ENCODE measurements at places on chromosomes 16 and 17. TPM values are rescaled to one million over a fixed set of nuclear protein-coding genes. Genes with fewer than 3 reads are reported as not detected.

Gene BCL6B
- total RNA-seq, result 101 TPM

Gene SMIM36
- not detected for total RNA-seq

Gene SDR42E1
- total RNA-seq, result 0.40 TPM

Gene RNF112
- total RNA-seq, result 0.07 TPM

Gene KRT25
- not detected for total RNA-seq

Gene TM4SF5
- total RNA-seq, result not detected

- DNase-seq, result no peak
These were observed 44.1 kb upstream of the SEC14L1 start for GRCh38 chr17:77096570-77097214.

GRCh38 chr17:56629531-56630075 is 36.1 kb downstream of the NOG start:
- no peak for DNase-seq

DNA sequence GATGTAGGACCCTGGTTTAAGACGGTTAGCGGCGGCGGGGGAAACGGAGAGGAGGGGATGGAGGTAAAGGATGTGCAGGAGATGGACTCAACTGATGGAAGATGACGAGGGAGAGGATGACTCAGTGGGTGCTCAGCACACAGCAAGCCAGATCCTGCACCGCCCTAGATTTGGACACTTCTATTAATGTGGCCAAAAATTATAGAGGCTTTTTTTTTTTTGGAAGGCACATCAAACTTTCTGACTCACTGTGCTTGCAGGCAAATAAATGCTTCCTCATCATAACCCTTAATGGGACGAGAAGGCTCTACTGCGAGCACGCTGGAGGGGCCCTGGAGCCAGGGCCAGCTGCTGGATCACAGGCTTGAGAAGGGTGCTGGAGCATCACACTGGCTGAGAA is 36.0 kb downstream of the RTN4RL1 start:
- no peak for DNase-seq

DNA sequence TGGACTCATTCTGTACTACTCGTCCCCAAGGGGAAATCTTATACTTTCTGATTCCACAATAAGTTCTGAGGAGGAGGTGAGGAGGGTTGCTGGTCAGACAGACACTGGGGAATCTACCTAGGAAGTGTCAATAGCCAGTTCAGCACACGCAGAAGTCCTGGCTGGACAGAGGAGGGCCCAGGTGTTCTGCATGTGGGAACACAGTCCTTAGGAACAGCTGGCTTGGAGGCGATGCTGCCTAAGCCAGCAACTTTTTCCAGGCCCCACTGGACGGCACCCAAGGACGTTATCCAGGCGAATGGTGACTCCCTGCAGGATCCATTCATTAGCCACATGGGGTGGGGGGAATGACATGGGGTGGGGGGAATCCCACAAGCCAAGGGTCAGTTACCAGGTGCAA is 29.9 kb upstream of the WFIKKN2 start:
- DNase-seq, result no peak

GRCh38 chr17:17508019-17508535 is 11.9 kb upstream of the RASD1 start:
- DNase-seq, result no peak

- DNase-seq, result no peak
These were observed 49.8 kb downstream of the IRX3 start for GRCh38 chr16:54236773-54237172.

DNA sequence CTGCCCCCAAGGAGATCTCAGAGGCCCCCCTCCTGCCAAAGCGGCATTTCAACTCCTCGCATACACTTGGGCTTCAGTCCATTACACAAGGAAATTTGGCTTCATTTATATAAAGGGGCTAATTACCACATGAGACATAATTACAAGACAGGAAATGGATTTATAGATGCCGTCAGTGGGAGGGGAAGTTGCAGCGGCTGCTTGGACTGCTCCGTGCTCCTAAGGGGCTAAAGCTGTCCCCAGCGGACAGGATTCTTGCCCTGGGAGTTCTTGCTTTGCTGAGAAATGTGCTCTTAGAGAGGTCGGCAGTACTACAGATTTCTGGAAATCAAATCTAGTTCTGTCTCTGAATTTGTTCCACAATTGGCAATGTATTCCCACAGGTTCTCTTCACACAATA is 57.2 kb upstream of the NLK start:
- no peak for DNase-seq

DNA sequence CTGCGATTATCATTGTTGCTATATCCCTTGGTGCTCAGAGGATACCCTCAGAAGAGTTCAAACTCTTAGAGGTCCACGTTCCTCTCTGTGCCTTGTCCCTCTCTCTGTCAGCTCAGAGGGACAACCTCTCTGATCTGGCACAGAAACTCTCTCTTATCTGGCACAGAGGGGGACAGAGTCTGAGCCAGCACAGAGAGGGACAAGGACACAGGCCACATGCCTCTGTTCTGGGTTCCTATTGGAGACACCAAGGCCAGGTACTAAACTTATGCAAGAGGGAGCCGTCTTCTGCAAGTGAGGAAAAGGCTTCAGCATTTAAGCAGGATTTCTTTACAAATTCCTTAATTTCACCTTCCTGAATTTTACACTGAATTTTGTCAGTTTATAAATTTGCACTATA is 565.2 kb downstream of the TOX3 start:
- DNase-seq, result no peak

GRCh38 chr16:1982013-1982433 is 754 bp upstream of the NOXO1 start:
- no peak for DNase-seq

DNA sequence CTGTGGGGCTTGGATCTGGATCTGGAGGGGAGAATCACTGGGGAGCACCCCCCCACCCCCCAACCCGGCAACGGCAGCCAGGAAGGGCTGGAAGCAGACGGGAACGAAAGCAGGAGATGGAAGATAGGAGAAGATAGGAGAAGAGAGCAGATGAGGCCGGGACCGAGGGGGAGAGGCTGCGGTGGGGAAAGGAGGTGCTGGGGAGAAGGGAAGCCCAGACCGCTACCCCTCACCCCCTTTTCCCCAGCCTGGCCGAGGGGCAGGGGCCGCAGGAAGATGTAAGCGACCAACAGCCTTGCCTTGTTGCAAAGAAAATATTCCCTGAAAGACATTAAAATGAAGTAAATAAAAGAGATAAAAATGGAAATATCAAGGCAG is 26.8 kb upstream of the CBFA2T3 start:
- DNase-seq, result no peak

GRCh38 chr17:39393736-39394135 is 7.7 kb downstream of the FBXL20 start:
- no peak for DNase-seq

- DNase-seq, result no peak
These were observed 41.5 kb downstream of the TK2 start for GRCh38 chr16:66508248-66508913.

- DNase-seq, result no peak
These were observed 143.1 kb downstream of the GSG1L start for GRCh38 chr16:27920391-27920891.

- no peak for DNase-seq
These were observed 18.2 kb upstream of the ROGDI start for GRCh38 chr16:4820652-4821051.

- no peak for DNase-seq
These were observed 99.0 kb upstream of the AKTIP start for GRCh38 chr16:53601961-53602360.

DNA sequence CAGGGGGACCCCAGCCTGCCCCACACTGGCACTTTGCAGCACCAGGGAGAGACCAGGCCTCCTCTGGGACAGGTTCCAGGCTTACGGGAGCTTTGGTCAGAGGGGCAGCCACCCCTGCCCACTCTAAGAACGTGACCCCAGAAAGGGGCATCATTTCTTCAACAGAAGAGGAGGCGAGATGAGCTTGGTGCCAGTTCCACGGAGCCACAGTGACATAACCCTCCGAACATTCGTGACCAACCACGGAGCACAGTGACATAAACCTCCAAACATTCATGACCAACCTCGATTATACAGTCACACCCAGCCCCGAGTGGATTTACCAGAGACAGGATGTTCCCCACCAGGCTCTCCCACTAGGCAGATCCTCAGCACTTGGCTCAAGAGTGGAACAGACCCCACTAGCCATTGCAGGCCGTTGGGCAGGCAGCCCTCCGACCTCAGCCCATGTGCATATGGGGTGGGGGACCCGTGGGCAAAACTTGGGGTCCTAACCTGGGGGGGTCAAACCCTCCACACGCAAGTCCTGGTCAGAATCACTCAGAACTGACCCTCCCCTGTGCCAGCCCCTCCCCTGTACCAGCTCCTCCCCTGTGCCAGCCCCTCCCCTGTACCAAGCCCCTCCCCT is 112.9 kb downstream of the METRNL start:
- no peak for DNase-seq

GRCh38 chr17:57957886-57958285 is 2.7 kb upstream of the CUEDC1 start:
- no peak for DNase-seq

Measured in pulmonary artery endothelial cell (primary cell).